Breast epithelium (tissue), 4 donors: ENCODE measurements at places on chromosomes 2 and 18.
A peak's percentile ranks its signal among the peaks of the same experiment; 100 is the strongest.

GRCh38 chr2:219906114-219907010, 278.9 kb downstream of the SLC4A3 start:
- DNase-seq = no peak
- H3K4me1 ChIP-seq = no peaks in the 10 kb centered on the region
- H3K4me3 ChIP-seq = no peak overlapping the region
- no peak overlapping the region for H3K27ac ChIP-seq
- no peaks in the 10 kb centered on the region for H3K36me3 ChIP-seq

DNA sequence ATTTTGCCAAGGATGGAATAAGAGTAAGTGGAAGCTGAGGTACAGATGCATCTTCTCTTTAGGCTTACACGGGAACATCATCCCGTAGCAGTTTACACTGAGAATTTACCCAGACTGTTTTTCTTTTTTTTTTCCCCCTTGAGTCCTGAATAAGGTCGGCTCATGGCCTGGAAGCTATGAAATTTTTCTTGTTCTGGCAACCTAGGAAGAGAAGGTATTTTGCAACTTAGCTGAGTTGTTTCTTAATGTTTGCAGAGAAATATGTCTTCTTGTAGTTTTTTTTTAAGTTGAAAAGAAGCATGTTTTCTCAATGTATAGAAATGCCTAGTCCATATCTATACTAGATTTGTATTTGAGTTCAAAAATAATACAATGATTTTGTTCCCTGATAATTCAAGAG, 712.5 kb downstream of the TDRD15 start:
- H3K27ac ChIP-seq = no peak overlapping the region
- H3K27me3 ChIP-seq = no peaks in the 10 kb centered on the region
- no peaks in the 10 kb centered on the region for H3K4me1 ChIP-seq
- no peak for DNase-seq

- no peaks in the 10 kb centered on the region for H3K4me1 ChIP-seq
- no peak overlapping the region for H3K4me3 ChIP-seq
- H3K27ac ChIP-seq = no peak overlapping the region
- H3K36me3 ChIP-seq = no peaks in the 10 kb centered on the region
These were observed 217.0 kb upstream of the CXCR4 start for GRCh38 chr2:136334967-136335366.

- no peaks in the 10 kb centered on the region for H3K27me3 ChIP-seq
- no peak overlapping the region for H3K4me3 ChIP-seq
- H3K27ac ChIP-seq = peak overlapping the region; percentile 48
- H3K36me3 ChIP-seq = no peaks in the 10 kb centered on the region
- peak; percentile 64 for DNase-seq
These were observed 22.8 kb downstream of the FHL2 start for GRCh38 chr2:105376010-105376409.

- no peaks in the 10 kb centered on the region for H3K27me3 ChIP-seq
- no peak overlapping the region for H3K27ac ChIP-seq
- no peaks in the 10 kb centered on the region for H3K4me1 ChIP-seq
- no peak for DNase-seq
These were observed 35.4 kb upstream of the AGFG1 start for GRCh38 chr2:227436436-227437174.

GRCh38 chr18:65547046-65547445, 203.8 kb upstream of the CDH7 start:
- no peak for DNase-seq
- no peaks in the 10 kb centered on the region for H3K36me3 ChIP-seq
- H3K27me3 ChIP-seq = no peaks in the 10 kb centered on the region
- H3K4me3 ChIP-seq = no peak overlapping the region

DNA sequence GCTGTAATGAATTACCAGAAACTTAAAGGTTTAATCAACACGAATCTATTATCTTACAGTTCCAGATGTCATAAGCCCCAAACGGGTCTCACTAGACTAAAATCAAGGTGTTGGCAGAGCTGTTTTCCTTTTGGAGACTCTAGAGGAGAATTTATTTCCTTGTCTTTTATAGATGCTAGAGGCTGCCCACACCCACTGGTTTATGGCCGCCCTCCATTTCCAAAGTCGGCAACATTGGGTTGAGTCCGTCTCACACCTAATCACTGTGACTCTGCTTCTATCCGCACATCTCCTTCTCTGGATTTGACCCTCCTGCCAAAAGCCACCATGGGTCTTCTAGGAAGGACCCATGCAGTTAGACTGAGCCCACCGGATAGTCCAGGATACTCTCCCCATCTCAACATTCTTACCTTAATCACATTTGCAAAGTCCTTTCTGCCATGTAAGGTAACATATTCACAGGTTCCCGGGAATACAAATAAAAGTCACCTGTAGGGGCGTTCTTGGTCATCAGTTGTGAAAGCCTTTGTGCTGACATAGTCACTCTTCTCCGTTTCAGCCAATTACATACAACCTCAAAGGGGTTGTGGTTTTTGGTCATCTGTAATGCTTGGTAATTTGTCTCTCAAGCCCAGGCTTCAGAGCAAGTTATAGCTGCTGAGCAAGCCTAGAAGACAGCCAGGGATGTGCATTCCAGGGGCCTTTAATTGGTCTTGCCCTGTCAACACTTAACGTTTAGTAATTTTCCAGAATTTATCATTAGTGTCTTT, 179.4 kb downstream of the ANTXR1 start:
- DNase-seq = no peak
- H3K27me3 ChIP-seq = no peaks in the 10 kb centered on the region
- H3K4me3 ChIP-seq = no peak overlapping the region
- no peaks in the 10 kb centered on the region for H3K4me1 ChIP-seq

GRCh38 chr2:134260713-134261112, 6.8 kb downstream of the MGAT5 start:
- no peak for DNase-seq
- H3K4me3 ChIP-seq = no peak overlapping the region
- H3K27me3 ChIP-seq = no peaks in the 10 kb centered on the region
- H3K4me1 ChIP-seq = no peaks in the 10 kb centered on the region

GRCh38 chr18:2325308-2325849, 245.9 kb downstream of the METTL4 start:
- no peak overlapping the region for H3K4me3 ChIP-seq
- no peak overlapping the region for H3K27ac ChIP-seq
- no peaks in the 10 kb centered on the region for H3K27me3 ChIP-seq
- H3K4me1 ChIP-seq = no peaks in the 10 kb centered on the region
- no peaks in the 10 kb centered on the region for H3K36me3 ChIP-seq
